NCI-H1436 treated with DMSO at 0.1 percent for 48 hours (cell line): ENCODE measurements at places on chromosomes 5 and 9.

DNA sequence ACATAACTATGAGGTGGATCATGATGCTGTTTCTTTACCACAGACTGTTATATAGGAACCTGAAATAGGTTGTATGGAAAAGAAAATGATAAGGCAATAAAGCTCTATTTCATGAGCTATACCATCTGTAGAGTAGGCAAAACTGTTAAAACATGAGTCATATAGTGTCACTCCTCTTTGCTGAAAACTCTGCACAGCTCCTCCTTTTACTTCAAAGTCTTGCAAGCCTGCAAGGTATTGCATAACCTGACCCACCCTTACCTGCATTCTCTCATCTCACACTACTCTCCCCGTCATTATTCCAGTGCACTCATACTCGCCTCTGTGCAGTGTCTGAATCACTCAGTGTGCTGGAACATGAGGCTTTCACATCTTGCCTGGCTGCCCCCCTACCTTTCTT lies 790.1 kb downstream of the EFNA5 start:
- DNase-seq = no peak

DNA sequence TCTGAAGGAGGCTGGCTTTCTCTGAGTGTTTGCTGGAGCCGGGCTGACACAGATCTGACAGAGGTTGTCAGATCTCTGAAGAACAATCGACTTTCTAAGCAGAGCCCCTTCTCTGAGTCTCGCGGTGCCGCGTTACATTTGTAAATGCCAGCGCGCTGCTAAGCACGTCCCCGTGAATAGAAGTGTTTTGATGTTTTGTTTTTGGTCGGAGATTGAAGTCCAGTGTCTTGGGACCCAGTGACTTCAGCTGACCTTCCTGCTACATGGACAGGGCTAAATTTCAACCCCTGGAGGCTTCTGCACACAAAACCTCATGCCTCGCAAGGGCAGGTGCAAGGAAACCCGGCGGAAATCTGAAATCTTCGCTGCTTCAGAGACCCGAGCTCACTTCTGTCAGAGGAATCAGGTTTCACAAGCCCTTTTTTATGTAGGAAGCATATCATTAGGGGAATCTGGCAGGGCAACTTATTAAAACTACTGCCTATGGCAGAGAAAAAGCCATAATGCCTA lies 27.2 kb downstream of the NEUROG1 start:
- DNase-seq = peak; percentile 17

DNA sequence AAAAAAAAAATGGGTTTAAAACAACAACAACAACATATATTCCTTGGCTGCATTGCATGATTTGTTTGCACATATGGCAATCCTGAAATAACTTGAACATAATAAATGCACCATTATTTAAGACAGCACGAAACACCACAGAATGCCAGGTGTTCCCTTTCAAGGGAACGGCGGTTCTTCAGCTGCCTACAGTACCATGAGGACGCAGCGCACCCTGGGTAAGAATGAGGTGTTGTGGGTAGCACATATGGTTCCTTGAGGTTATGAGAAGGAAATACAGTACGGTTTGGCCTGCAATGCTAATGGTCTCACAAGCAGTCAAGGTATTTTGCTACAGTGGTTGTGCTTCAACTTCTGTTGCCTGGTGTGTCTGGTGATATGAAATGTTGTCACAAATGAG lies 174.8 kb downstream of the SLC12A2 start:
- no peak for DNase-seq

- no peak for DNase-seq
These were observed 35.3 kb upstream of the JMY start for GRCh38 chr5:79200573-79201183.

DNA sequence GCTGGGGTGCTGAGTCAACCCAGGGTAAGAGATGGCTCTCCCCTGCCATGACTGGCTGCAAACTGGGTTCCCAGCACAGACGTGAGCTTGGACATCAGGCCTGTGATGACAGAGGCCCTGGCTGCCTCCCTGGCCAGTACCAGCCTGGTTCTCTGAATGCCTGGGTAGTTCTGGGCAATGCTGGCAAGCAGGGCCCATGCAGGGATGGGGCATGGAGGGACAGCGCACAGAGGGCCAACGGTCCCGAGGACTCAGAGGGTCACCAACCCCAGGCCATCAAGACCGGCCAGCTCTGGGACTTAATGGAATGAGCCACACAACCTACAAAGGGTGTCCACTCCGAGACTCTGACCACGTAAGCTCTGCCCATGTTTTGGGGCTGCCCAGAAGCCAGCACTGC lies 241.4 kb downstream of the FSTL4 start:
- no peak for DNase-seq

GRCh38 chr5:174535669-174536068 lies 188.7 kb upstream of the MSX2 start:
- DNase-seq = no peak

DNA sequence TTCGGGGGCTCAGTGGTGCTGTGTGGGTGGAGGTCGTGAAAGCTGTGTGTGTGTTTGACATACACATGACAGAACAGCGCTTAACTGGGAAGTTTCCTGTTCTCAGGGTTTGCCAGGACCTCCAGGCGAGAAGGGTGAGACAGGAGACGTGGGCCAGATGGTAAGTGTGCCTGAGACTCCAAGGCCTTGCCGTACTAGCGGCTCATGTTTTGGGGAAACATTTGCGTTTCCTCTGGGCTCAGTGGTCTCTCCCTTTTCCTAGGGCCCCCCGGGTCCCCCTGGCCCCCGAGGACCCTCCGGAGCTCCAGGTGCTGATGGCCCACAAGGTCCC lies 68.3 kb upstream of the FCN2 start:
- DNase-seq = no peak

DNA sequence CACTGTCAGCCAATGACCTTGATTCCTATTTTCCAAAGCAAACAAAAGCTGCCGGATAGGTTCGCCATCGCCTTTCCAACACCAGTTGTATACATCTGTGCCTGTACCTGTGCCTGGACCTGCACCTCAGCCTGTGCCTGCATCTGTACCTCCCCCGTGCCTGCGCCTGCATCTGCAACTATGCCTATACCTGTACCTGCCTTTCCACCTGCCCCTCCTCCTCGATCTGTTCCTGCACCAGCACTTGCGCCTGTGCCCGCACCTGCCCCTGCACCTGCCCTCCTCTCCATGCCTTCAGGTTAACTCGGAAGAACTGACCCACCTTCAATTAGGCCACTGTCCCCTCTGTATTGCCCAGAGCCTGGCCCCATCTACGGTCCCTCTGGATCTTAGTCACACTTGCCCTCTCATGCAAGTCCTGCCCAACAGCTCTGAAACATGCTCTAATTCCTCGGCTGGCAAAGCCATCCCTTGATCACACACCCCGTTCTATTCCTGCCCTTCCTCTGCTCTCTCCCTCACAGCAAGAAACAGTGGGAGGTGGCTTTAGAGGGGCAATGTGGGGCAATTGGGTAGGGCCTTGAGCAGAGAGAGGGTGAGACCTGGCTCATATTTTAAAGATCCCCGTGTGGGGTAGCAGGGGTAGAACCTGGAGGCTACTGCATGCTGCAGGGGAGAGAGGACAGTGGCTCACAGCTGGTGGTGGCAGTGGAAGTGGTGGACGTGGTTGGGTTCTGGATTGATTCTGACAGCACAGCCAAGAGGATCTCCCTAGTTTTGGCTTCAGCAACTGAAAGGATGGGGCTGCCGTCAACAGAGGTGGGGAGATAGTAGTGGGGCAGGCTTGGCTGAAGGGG lies 59.6 kb upstream of the PHYKPL start:
- DNase-seq = no peak

DNA sequence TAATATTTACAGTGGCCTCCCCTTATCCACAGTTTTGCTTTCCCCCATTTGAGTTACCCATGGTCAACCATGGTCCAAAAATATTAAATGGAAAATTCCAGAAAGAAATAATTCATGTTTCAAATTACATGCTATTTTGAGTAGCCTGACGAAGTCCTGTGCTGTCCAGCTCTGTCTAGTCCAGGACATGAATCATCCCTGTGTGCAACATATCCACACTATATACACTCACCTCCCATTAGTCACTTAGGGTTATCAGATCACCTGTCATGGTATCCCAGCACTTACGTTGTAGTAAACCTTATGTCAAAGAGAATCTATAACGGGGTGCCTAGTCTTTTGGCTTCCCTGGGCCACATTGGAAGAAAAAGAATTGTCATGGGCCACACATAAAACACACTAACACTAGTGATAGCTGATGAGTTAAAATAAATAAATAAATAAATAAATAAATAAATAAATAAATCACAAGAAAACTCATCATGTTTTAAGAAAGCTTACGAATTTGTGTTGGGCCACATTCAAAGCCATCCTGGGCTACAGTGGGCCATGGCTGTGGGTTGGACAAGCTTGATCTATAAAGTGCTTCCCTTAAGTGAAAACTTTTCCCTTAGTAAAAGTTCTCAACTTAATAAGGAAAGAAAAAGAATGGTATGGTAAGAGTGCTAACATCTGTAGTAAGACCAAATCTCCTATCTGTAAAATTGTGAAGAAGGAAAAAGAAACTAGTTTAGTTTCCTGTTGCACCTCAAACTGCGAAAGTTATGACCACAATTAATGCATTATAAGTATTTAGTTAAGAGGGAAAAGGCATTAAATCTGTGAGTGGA lies 15.9 kb upstream of the OMD start:
- no peak for DNase-seq

DNA sequence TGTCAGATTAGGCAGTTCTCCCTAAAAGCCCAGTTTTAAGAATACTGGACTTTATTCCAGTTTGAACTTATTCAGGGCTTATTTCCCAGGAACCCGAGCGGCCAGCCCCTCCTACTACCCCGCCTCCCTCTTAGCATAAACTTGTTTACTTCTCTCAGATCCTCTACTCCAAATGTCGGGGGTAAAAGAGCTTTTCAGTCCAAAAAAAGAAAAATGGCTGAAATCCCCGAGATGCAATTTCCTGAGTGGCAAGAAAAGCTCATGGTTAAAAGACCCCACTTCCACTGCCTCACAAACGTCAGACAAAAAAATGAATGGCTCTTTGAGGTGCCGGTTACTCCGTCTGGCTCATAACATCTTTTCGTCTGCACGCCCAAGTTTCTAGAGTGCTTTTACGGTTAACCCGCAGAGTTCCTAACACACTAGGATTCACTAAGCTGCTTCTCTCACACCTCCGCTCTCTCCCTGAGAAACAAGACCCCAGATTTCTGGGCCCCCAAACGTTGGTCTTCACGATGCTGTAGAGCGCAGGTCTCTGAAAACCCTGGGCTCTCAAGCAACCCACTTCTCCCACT lies 402 bp downstream of the BRD8 start:
- DNase-seq = no peak

- DNase-seq = no peak
These were observed 5.1 kb upstream of the CCDC192 start for GRCh38 chr5:127697894-127698600.

- DNase-seq = no peak
These were observed 1.8 kb downstream of the SKP2 start for GRCh38 chr5:36153726-36154125.

- DNase-seq = no peak
These were observed 30.9 kb upstream of the DAB2 start for GRCh38 chr5:39455645-39456044.

- DNase-seq = no peak
These were observed 160.3 kb downstream of the HSD17B3 start for GRCh38 chr9:96141666-96142065.

DNA sequence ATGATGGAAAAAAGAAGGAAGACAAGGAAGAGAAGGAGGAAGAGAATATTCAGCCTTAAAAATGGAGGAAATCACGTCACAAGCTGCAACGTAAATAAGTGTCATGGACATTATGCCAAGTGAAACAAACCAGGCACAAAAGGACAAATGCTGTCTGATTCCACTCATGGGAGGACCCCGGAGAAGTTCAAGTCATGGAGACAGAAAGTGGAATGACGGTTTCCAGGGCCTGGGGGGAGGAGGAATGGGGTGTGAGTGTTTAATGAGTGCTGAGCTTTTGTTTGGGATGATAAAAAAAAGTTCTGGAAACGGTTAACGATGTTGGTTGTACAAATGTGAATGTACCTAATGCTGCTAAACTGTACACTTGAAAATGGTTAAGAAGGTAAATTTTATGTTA lies 439.5 kb downstream of the GADD45G start:
- DNase-seq = no peak

GRCh38 chr5:111743512-111743911 lies 13.5 kb downstream of the NREP start:
- no peak for DNase-seq

- DNase-seq = no peak
These were observed 637.2 kb upstream of the ITGA1 start for GRCh38 chr5:52150501-52150900.

- DNase-seq = no peak
These were observed 22.0 kb downstream of the CDC42SE2 start for GRCh38 chr5:131285703-131286399.

DNA sequence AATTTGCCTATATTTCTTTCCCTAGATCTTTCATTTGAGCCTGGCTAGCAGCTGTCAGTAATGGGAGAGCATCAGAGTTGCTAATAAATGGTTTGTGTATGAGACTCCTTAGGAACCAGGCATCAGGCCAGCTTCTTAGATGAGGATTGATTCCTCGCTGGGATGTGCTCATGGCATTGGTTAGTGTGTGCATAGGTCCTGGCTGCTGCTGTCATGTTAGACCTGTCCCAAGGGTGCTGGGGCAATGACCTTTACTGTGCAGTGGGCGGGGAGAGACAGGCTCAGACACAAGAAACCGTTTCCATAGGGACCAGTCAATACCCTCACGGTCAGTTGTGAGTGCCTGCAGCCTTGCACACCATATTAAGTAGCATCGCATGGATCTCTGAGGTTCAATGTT lies 112.3 kb upstream of the NR3C1 start:
- no peak for DNase-seq

GRCh38 chr5:139669662-139670368 lies 21.7 kb downstream of the CXXC5 start:
- DNase-seq = no peak

- peak; percentile 55 for DNase-seq
These were observed 1.3 kb upstream of the TRMO start for GRCh38 chr9:97923529-97924108.

DNA sequence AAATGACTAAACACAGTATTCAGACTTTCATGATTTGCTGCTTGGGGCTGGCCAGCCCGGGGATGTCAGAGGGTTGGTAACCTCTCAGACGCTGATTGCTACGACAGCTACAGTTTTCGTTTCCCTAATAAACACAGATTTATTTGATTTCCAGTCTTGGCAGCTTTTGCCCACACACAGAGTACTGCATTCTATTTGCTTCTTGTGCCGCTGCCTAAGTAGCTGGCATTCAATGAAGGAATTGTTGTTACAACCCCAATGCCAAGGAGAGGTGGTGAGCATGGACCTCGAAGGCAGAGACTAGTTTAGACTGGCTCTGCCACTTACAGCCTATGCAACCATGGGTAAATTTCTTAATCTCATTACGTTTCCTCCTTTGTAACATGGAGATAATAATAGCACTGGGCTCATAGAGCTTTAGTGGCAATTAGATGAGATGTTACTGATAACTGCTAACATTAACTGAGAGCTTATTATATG lies 247.1 kb upstream of the PANK3 start:
- no peak for DNase-seq

GRCh38 chr9:72633966-72634365 lies 112.6 kb downstream of the TMC1 start:
- no peak for DNase-seq

DNA sequence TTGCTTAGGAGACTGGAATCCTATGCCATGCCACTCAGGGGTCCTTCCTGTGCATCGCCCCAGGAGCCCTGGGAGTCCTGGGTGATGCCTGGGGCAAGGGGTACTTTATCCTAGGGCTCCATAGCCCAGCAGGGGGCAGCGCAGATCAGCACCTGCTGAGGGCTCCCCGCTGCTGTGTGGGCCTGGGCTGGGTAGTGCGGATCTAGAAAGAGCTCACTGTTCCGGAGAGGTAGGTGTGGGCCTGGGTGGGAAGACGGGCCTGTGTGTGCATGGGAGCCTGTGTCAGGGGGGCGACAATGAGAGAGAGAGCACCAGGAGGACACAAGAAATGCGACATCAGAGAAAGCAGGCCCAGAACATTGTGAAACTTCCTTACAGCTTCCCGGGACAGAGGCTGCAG lies 11.4 kb upstream of the DAB2IP start:
- no peak for DNase-seq
